Psoas muscle (tissue), 8 donors: ENCODE measurements at places on chromosomes 4 and X.

GRCh38 chrX:129743821-129744220 is 5.0 kb downstream of the XPNPEP2 start:
- no peak for DNase-seq

DNA sequence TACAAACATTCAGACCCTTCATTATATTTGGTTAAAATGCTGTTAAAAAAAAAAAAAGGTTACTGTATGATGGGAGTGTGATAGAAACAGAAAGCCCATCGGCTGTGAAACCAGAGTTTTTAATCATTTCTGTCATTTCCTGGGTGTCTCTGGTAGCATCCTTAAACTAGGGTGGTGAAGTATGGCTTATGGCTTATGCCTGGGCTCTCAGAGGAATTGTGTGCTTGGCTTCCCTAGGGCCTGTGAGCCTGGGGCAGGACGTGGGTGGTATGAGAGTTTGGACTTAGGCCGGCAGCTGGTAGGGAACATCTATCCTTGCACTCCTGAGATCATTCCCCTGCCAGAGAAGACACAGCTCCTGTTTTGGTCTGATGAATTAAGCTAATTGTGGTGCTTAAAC is 52.2 kb downstream of the DCUN1D4 start:
- no peak for DNase-seq

DNA sequence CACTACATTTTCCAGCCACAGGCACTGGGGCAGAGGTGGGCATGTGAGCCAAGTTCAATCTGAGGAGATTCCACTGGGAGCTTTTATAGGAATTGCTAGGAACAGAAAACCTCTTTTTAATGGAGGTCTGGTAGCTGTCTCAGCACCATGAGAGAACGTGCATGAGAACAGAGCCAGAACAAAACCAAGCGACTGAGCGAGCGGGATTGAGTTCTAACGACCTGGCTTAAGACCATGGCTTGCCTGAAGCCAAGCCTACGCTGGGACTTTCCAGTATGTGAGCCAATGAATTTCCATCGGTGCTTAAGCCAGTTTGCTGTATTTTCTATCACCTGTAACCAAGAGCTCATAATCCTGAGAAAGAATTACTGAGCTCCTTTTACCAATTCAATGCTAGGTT is 183.7 kb downstream of the NR3C2 start:
- DNase-seq = peak; percentile 18

DNA sequence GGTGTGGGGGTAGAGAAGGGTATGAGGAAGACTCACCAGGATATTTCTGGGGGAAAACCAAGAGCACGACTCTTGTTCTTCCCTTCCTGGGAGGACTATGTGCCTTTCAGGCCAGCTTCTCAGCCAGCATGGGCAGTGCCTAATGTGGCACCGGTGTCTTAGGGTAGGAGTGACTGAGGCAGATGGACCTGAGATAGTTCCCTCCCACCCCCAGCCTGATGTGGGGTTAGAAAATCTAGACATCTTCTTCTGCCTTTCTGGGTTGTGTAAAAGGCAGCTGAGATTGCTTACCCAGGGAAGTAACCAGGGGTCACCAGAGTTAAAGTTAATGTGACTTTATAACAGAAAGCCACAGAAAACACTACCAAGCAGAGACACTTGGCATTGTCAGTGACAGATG is 127.3 kb downstream of the TMA16 start:
- no peak for DNase-seq

DNA sequence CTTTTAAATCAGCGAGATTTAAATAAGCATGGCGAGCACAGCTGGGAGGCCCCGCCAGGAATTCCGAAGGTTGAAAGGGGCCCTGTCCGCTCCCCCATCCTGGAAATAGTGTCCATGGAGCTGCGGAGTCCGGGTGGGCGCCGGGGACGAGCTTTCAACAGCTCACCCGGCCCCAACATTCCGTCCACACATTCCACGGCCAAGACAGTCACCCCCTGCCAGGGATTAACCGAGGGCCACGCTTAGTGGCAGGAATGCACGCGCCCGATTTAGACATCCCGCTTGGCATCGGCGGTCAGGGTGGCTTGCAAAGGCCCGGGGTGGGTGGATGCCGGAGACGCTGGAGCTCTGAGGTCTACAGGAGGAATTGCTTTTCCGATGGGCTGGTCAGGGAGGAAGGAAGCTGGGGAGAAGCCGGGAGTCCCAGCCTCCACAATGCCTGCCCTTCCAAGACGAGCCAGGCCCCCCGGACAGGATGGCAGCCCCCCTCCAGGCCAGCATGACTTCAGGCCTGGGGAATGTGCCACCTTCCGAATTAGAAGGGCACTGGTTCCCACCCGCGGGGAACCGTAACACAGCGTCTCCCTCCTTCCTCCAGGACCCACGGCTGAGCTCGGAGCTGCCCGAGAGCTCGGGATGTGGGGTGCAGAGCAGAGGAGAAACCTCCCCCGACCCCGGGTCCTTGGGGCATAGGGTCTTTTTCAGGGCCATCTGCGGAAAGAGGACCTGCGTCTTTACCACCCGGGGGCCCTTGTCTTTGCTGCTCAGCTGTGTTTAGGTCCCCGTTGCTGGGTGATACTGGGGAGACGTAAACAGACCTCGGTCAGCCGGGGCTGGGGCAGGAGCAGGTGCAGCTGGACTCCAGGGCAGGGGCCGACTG is 26.9 kb upstream of the PPP2R3B start:
- DNase-seq = peak; percentile 76

- DNase-seq = no peak
These were observed 245.2 kb upstream of the DIPK2B start for GRCh38 chrX:45445745-45446412.

GRCh38 chr4:119286377-119287002 is 35.4 kb downstream of the FABP2 start:
- no peak for DNase-seq

DNA sequence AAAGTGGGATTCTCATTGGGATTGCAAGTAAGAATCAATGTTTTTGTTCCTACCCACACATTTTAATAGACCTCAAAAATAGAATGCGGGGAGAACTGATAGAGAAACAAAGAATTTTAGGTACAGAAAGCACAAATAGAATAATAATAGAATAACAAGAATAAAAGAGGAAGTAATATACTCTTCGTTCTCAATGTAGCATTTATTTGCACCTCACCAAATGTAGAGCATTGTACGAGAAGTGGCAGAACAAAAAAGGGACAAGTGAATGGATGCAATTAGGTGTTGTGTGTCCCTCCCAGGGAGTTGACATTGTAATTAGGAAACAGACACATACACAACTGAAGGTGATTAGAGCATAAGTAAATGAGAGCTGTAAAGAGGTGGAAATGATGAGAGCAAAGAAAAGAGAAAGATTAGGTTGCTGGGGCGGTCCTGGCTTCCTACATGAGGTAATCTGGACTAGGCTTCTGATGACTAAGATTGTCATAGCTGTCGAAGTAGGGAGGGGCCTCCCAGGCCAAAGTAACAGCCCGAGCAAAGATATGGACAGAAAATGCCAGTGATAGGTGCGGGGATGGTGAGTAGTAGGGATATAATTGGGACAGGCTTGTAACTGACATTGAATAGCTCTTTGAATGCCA is 10.4 kb downstream of the RAB9A start:
- no peak for DNase-seq

- no peak for DNase-seq
These were observed 75.5 kb downstream of the GALNT7 start for GRCh38 chr4:173243917-173244658.

DNA sequence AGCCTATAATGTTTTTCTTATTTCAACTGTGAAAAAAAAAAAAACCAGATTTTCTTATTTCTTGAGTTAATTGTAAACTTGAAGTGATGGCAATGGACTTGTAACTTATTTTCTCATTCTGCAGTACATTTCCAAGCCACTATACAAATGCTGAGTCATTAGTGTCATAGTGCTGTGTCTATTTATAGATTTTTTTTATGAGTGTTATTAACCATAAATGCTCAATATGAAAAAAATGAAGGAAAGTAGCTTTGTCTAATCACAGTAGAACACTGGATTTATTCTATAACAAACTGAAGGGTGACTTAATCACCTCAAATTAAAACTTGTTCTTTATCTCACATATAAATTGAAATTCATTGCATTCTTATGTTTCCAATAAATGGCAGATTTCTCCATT is 718.6 kb downstream of the CCSER1 start:
- no peak for DNase-seq

DNA sequence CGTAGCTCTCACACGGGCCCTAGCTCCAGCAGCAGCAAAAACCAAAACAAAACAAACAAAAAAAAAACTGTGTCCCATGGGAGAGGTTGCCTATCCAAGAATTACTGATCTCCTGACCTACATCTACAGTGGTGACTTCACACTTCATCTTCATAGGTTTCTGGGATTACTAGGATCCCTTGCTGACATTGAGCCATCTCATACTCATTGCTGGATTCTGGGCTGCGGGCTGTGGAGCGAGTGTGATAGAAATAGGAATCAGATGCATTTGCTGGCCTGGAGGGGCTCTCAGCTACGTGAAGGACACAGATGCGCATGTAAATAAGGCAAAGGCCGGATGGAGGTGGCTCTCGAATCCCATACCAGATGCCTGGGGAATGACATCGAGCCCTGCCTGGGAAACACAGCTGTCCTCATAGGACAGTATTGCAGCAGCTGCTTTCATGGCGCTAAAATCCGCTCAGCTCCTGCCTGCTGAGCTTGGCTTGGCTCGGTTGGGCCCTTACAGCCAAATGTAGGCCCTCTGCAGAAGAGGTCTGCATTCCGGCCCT is 41.7 kb downstream of the CNGA2 start:
- no peak for DNase-seq

GRCh38 chr4:55086578-55086977 is 38.8 kb downstream of the KDR start:
- DNase-seq = no peak
